DMS79 treated with DMSO at 0.1 percent for 48 hours (cell line): ENCODE measurements at places on chromosomes 6 and 20.

- no peak for DNase-seq
Observed at GRCh38 chr20:46002008-46002407, 6.7 kb upstream of the MMP9 start.

DNA sequence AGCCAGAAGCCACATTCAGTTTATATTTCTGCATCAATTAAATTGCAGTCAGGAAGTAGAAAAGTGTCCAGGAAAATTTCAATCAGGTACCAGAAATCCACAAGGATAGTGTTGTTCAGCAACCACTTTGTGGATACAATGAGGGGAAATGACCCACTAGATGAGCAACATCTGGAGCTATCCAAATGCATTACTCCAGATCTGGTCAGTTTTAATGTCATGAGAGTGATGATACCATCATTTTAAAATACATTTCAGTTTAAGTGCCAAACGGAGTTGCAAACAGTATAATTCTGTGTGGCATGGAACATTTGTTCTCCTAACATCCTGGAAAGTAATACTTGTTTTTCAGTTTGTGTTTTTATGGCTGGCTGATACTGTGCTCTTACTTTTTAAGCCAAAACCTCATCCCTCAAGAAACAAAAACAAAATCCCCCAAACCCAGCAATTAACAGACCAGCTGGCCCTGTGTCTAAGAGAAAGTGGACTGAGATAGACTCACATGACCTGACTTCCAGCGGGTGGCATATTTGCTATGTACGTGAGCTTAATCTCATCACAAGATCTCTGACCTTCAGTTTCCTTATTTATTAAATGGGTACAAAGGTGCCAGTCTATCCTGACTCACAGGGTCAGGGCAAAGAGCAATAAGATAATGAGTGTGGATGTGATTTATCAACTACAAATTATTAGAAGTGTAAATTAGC is 58.8 kb upstream of the CNKSR3 start:
- no peak for DNase-seq

DNA sequence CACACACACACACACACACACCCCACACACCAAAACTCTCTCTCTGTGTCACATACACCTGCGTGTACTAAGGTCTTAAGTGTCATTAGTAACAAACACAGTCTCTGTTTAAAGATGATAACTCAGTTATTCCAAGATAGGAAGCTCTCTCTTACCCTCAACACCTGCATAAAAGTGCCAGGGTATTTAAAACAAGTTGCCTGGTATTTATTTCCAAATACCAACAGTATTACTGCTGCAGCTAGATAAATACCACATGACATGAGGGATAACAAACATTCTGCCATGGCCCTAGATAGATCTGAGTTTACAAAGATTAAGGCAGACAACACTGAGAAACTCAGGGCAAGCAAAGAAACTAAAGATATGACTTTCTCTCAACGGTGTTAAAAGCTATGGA is 118.5 kb downstream of the SIM1 start:
- no peak for DNase-seq

- no peak for DNase-seq
Observed at GRCh38 chr6:53301801-53302537, 46.8 kb downstream of the ELOVL5 start.

DNA sequence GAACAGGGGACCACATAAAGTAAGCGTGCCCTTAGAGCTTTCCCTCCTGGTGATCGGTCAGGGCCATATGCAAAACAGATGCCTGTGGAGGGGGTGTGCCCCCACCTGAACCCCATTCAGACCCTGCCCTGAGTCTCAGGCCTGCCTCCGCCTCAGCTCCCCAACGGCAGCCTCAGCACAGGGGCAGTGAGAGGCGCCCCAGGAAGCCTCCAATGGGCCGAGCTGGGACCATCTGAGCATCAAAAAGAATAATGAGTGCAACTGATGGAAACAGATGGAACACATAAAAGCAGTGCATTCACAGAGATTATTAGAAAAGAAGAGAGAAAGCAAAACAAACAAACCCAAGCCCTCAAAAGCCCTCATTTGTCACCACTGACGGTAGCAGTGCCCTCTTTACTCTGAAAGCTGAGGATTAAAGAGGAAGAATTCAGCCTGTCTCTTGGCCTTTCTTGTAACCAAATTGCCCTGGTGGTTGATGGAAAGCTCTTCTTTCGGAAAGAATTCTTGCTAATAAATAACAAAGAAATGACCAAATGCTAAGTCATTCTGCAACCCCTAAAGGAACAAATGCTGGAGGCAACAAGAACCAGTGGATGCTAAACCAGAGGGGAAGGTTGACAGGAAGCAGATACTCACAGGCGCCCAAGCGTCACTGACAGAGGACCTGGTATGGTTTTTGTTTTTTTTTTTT is 6.8 kb downstream of the ADISSP start:
- DNase-seq = no peak

DNA sequence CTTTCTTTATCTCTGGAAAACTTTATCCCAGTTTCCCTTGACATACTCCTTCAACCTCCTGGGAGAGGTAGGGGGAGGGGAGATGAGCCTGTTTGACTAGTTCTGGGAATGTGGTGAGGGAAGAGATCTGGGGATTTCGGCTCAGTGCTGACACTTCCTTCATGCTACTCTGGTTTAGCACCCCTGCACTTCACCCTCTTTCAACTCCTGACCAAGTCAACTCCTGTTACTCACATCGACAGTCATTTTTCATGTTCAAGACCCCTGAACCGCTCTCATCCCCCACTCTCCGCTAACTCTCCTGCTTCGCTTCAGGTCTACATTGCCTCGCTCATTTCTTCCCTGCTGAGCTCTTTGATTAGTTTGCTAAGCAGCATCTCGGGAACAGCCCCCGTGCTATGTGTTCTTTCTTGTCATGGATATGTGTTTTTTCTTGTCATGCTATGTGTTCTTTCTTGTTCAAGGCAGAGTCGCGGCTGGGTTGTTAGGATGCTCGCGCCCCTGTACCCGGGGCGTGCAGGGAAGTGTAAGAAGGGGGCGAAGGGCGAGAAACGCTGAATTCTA is 16.6 kb upstream of the TRIM27 start:
- DNase-seq = peak; percentile 66

GRCh38 chr6:156776840-156777576 is at the start of gene ARID1B:
TSS of gene ARID1B (plus strand) at chr6:156777378. CDS start at chr6:156777681, 303 bp downstream.
- peak; percentile 85 for DNase-seq

DNA sequence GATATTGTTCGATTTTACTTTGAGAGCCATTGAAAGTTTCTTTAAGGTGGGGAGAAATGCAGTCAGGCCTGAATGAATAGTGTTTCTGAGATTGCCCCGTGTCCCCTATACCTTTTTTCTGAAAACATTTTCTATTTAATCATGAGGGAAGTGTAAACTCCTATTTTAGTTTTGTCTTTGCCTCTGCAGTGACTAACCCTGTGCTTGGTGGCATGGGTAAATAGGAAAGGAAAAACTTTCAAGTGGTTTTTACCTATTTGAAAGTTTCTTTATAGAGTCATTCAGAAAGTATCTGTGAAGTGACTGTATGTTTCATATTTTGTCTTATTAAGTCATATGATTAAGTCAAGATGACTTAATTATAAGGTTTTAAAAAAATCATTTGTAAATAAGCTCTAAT is 14.5 kb downstream of the SNRNP48 start:
- DNase-seq = no peak

DNA sequence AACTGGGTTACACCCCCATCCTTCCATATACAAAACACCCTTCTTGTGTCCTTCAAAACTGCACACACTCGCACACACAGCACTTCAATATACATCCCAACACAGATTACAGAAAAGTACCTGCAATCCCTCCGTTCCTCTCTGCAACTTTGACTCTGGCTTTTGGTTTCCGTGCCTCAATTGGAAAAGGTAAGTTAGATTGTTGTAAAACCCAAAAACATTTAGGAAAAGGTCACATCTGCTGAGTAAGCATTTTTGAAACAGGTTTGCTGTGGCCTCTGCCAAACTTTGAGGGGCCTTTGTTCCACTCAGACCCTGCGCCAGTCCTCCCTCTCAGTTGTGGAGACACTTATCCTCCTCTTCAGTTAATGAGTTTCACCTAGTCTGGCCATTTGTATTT is 4.2 kb downstream of the NKX2-4 start:
- DNase-seq = peak; percentile 48

DNA sequence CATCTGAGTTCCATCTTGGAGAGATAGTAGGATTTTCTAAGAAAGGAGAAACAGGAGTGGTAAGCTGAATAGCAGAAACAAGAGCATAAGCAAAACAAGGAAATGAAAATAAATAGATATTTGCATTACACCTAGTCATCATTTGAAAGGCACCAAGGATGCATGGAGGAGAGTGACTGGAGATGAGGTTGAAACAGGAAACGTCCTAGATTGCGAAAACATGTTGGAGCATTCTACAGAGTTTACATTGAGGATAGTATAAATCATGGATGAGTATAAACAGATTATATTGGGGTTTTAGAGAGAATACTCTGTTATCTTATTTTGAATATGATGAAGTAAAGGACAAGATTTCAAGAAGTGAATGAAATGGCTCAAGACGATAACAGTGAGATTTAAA is 507.3 kb downstream of the EYS start:
- DNase-seq = no peak

DNA sequence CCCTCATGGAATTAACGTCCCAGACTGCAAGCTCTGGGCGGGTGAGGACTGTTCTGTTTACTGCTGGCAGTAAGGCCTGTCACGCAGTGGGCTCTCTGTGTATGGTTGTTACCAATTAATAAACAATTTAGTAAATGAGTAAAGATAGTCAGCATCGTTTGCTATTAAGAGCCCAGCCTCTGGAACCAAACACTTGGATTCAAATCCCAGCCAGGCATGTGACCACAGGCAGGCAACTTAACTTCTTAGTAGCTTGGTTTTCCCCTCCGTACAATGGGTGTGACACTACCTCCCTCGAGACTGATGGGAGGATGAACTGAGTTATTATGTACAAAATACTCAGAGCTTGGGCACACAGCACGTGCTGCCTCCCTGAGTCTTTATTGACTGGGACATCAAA is 137.7 kb upstream of the ARMC2 start:
- DNase-seq = no peak

DNA sequence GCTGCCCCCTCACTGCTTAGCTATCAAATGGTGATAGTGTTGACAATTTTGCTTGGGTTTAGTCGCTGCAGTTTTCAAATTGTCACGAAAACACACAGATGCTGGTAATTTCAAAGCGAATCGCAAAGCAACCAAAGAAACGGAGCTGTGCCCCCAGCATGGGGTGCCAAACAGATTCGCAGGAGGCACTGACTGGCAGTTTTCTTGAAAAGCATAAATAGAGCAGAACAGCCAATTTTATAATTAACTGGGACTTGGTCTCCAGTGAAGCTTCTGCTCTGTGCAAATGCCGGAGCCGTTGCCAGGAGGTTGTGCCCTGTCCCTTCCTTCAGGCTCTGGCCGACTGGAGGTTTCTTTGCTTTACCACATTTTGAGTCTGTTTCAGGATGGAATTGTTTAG is 18.8 kb downstream of the ARHGAP40 start:
- no peak for DNase-seq

GRCh38 chr6:44110966-44111365 is 16.3 kb downstream of the MRPL14 start:
- DNase-seq = no peak
